ENCODE measurements at places on chromosomes 1 and 21.

DNA sequence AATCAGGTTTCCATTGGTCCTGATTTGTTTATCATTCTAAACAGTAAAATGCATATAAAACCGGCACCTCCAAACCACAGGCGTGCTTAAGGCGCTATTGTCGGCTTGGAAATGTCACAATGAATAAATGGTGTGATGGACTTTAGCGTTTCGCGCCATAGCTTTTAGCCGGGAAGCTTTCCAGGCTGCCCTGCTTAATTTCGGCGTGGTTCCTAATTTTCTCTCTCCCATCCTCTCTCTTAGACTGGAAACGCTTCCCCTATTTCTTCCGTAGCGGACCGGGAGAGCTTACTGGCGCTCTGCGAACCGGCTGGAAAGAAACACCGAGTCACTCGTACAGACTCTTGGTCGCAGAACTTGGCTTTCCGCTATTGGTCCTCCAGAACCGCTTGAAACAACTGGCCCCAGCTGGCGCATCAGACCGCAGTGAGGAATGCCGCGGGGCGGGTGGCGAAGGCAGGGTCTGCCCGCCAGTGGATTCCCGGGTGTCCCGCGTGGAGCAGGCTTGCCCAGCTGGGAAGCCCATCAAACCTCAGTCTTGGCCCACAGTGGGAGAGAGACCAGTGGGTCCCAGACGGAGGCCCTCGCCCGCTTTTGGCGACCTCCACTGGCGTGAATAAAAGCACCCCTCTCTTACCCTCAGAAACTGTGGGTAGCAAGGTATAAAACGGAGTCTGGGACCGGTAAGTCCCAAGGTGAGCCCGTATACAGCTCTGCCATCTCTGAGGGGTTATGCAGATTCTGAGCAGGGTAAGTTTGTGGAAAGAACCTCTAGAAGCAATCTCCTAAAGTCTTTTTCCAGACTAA, 4.0 kb upstream of the LHX8 start:
- peaks cover 2% of the 10 kb centered on the region for H3K4me1 ChIP-seq
- H3K36me3 ChIP-seq = no peaks in the 10 kb centered on the region
- H3K27me3 ChIP-seq = peaks cover 95% of the 10 kb centered on the region
- DNase-seq = no peak

GRCh38 chr1:87045761-87046304, 131.4 kb downstream of the HS2ST1 start:
- H3K27me3 ChIP-seq = no peaks in the 10 kb centered on the region
- H3K36me3 ChIP-seq = no peaks in the 10 kb centered on the region
- no peak for DNase-seq
- H3K27ac ChIP-seq = no peak overlapping the region
- H3K4me1 ChIP-seq = no peaks in the 10 kb centered on the region
- no peak overlapping the region for H3K4me3 ChIP-seq

- H3K36me3 ChIP-seq = no peaks in the 10 kb centered on the region
- DNase-seq = no peak
- H3K4me3 ChIP-seq = peak within 1 kb of the TSS; percentile 98
- peaks cover 63% of the 10 kb centered on the region for H3K4me1 ChIP-seq
- H3K27me3 ChIP-seq = no peaks in the 10 kb centered on the region
- peak within 1 kb of the TSS; percentile 97 for H3K27ac ChIP-seq
Measured at GRCh38 chr1:235327559-235328270, at the start of gene ARID4B. Gene ARID4B, minus strand, starts transcription at chr1:235328179. Its CDS starts 1,260 bp downstream, at chr1:235326919.

DNA sequence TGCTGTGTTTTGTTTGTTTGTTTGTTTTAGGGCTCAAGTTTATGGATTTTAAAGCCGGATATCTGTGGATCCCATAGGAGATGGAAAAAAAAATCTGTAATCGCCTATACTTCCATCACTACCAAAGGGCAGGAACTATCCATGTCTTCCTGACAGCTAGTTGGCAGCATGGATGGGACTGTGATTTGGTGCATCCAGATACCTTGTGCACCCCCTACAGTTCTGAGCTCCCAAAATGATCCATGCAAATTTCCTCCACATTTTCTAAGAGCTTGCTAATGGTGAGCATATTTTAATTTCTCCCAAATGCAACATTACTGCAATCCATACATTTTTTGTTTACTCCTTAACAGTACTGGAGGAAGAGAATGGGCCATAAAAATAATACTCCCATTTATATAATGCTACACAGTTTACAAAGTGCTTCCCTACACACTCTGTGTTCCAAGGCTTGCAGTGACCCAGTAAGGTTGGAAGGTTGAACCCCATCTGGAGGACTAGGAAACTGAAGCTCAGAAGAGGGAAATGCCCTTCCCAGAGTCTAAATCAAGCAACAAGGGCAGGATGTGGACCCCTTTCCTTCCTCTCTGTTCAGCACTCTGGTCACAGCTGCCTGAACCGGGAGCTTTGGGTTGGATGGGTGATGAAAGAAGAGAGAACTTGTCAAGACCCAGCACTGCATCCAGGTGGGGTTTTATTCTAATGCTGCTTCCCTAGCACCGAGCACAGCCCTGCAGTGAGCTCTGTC, 48.0 kb downstream of the CAPN8 start:
- no peak overlapping the region for H3K4me3 ChIP-seq
- H3K36me3 ChIP-seq = no peaks in the 10 kb centered on the region
- no peak for DNase-seq
- H3K4me1 ChIP-seq = no peaks in the 10 kb centered on the region

- no peaks in the 10 kb centered on the region for H3K4me1 ChIP-seq
- H3K4me3 ChIP-seq = no peak overlapping the region
- no peak overlapping the region for H3K27ac ChIP-seq
- no peak for DNase-seq
- no peaks in the 10 kb centered on the region for H3K27me3 ChIP-seq
- H3K36me3 ChIP-seq = no peaks in the 10 kb centered on the region
Measured at GRCh38 chr21:41578083-41578482, 70.1 kb upstream of the TMPRSS2 start.

- no peaks in the 10 kb centered on the region for H3K36me3 ChIP-seq
- H3K4me1 ChIP-seq = no peaks in the 10 kb centered on the region
- DNase-seq = no peak
Measured at GRCh38 chr21:45451091-45451740, 46.3 kb downstream of the COL18A1 start.

GRCh38 chr1:27635396-27636142, 584 bp upstream of the FGR start:
- H3K27me3 ChIP-seq = peaks cover 21% of the 10 kb centered on the region
- DNase-seq = no peak
- H3K27ac ChIP-seq = peak overlapping the region; percentile 78
- H3K36me3 ChIP-seq = no peaks in the 10 kb centered on the region

- no peak overlapping the region for H3K27ac ChIP-seq
- H3K4me3 ChIP-seq = no peak overlapping the region
- H3K36me3 ChIP-seq = no peaks in the 10 kb centered on the region
- no peaks in the 10 kb centered on the region for H3K27me3 ChIP-seq
Measured at GRCh38 chr1:70820995-70821394, 226.6 kb downstream of the PTGER3 start.

DNA sequence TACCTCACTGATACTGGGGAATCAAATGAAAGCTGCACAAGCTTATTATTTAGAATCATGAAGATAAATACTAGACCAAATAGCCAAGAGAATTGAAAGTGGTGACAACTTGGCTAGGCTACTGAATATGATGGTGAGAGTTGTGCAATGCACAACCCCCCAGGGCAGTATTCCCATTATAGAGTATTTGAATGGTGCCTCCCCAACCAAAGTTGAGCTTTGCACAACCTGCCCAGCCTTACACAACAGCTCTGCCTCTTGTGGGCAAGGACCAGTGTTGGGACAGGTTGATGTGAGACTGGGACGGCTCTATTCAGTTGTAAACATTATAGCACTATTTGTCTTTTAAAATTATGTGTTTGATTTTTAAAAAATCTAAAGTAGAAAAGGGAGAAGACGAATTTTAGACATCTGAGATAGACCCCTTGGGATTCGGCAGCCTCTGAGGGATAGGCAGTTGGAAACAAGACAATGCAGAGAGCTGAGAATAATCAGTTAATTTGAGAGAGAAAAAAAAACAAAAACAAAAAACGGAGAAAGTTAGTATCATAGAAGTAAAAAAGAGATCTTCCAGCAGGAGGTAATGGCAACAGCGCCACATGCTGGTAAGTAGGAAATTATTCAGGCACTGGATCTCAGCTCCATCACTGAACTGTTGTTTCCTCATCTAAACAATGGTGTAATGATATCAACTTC, 91.0 kb upstream of the KCNA3 start:
- no peaks in the 10 kb centered on the region for H3K36me3 ChIP-seq
- no peak overlapping the region for H3K4me3 ChIP-seq
- no peak overlapping the region for H3K27ac ChIP-seq
- H3K4me1 ChIP-seq = no peaks in the 10 kb centered on the region
- no peak for DNase-seq

DNA sequence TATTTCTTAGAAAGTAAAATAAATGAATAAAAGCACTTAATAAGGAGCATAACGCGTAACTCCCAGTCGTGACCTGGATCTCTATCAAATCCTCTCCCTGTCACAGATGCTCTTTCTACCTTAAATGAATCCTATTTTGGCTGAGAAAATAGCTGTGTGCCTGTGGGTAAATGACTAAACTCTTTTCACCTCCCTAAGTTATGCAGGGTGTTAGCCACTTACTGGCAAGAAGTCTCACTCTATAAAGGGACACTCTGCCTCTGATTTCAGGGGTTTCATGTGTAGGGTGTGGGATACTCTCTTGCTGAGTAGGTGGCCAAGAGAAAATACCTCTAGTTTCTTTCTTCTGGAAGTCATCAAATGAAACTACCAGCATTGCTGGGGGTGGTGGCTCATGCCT, 24.3 kb upstream of the PPP1R15B start:
- H3K27me3 ChIP-seq = no peaks in the 10 kb centered on the region
- peak overlapping the region; percentile 19 for H3K4me3 ChIP-seq
- peak overlapping the region; percentile 66 for H3K27ac ChIP-seq
- peaks cover 40% of the 10 kb centered on the region for H3K36me3 ChIP-seq
- peaks cover 24% of the 10 kb centered on the region for H3K4me1 ChIP-seq

- no peaks in the 10 kb centered on the region for H3K36me3 ChIP-seq
- no peaks in the 10 kb centered on the region for H3K4me1 ChIP-seq
- no peak overlapping the region for H3K4me3 ChIP-seq
- DNase-seq = no peak
Measured at GRCh38 chr21:14492931-14493330, 53.2 kb downstream of the SAMSN1 start.

DNA sequence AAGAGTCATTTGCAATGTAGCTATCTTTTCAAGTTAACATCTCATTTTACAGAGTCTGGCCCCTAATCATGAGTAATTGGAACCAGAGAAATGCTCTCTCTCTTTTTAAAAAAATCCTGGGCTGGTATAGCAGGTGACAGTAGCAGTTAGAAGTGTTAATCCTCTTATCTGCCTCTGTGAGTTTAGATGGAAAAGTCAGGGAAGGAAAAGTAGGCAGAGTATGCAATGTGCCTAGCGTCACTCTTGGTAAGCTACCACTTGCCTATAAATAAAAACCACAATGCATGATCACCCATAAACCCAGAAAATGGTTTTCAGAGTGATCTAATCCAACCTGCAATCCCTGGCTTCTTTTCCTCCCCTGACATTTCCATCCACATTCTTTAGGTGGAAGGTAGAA, 43.2 kb downstream of the UTP25 start:
- no peak for DNase-seq
- H3K27ac ChIP-seq = no peak overlapping the region
- no peaks in the 10 kb centered on the region for H3K36me3 ChIP-seq
- no peaks in the 10 kb centered on the region for H3K4me1 ChIP-seq

- no peaks in the 10 kb centered on the region for H3K4me1 ChIP-seq
- H3K27me3 ChIP-seq = no peaks in the 10 kb centered on the region
- no peak overlapping the region for H3K4me3 ChIP-seq
- no peaks in the 10 kb centered on the region for H3K36me3 ChIP-seq
Measured at GRCh38 chr1:36890776-36891175, 143.5 kb downstream of the GRIK3 start.

DNA sequence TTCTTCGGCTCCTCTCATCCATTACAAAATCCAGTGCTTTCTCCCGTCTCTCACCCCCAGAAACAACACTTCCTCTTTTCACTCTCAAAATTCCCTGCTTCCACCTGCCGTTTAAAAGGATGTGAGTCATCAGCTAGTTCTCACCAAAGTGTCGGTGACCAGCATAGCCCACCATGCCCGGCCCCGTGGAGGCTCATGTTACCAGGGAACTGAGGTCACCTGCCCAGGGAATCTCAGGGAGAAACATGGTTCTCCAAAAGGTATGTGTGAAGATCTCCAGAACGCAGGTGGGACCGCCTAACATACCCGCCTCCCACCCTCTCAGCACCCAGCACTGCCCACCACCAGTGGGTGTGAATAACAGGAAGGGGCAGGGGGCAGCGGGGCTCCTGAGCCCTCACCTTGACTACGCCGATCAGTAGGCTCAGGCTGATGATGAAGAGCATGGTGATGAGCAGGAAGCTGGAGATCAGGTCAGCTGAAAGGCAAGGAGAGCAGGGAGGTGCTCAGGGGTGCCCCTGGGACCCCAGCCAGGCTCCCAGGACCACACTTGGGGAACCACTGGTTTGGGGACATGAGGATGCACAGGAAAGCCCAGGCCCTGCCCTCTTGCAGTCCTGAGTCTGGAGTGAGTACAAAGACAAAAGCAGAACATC, 16.2 kb downstream of the LAPTM5 start:
- H3K4me1 ChIP-seq = no peaks in the 10 kb centered on the region
- no peak for DNase-seq
- no peaks in the 10 kb centered on the region for H3K36me3 ChIP-seq
- no peaks in the 10 kb centered on the region for H3K27me3 ChIP-seq
- H3K27ac ChIP-seq = no peak overlapping the region

DNA sequence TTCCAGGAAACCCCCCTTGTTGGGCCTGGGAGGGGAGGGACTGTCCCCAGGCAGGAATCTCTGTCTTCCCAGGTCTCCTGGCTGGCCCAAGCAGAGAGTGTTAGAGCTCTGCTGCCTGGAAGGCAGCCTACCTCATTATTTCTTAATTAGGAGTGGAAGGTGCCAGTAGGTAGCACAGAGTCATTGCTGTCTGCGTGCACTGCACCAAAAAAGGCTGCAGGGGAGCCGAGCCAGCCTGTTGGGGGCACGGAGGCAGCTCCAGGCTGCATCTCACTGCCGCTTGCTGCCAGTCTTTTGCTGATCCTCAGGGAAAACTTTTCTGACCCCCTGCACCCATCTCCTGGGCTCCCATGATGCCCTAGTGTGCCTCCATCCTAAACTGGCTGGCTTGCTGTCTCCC, 58.1 kb downstream of the LRRN2 start:
- H3K36me3 ChIP-seq = no peaks in the 10 kb centered on the region
- no peak overlapping the region for H3K4me3 ChIP-seq
- no peak overlapping the region for H3K27ac ChIP-seq
- no peaks in the 10 kb centered on the region for H3K4me1 ChIP-seq

DNA sequence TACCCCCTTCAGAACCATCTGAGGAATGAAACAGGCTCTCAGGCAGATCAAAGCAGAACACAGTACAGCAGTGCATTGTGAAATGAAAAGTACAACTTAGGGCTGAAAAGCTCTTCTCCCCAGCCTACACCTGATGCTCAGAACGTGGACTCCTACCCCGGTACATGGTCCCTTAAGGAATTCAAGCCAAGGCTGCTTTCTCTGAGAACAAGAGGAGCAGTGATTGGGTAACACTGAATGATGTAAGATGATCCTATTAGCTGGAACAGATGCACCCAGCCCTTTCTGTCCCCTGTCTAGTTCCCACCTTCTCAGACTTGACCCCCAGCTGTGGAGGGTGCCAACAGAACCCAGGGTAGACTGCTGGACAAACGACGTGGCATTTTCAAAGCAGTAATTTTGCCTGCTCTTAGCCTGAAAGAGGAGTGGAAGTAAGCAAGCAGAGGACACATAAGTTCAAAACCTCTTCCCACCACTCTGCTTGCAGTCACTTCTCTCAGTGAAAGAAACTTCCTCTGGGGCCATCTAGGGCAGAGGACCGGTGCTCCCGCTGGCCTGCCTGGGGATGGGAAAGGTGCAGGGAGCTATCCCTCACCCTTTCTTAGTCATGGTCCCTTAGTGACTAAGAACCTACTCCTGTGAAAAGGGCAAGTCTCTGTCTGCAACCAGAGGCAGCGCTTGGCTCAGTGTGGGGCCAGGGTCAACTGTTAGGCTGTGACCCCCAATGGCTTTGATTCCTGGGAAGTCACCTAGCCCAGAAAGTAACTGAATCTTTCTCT, 72.7 kb downstream of the TRABD2B start:
- no peak for DNase-seq
- H3K36me3 ChIP-seq = no peaks in the 10 kb centered on the region
- no peaks in the 10 kb centered on the region for H3K4me1 ChIP-seq
- no peak overlapping the region for H3K27ac ChIP-seq

Data from gastrocnemius medialis (tissue), 4 donors.